ENCODE measurements at places on chromosomes 4 and X.
A peak's percentile ranks its signal among the peaks of the same experiment; 100 is the strongest.

DNA sequence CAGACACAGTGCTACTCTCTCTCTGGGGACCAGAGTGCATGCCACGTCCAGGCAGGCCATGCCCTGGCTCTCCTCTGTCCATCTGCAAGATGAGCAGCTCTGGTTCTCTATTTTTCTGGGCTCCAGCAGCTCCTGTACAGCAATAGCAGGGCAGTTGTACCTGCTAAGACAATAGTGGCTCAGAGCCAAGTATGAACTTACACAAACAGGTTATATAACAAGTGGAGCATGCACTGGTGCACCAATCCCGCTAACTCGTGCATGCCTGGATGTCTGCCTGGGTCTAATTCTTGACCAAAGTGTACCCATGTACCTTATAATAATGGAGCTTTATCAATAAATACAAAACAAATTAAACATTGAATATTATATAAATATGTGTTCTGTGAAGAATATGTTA, 392.3 kb downstream of the CENPC start:
- no peak for DNase-seq

- DNase-seq = no peak
These were observed 221.0 kb upstream of the GALNT7 start for GRCh38 chr4:172947594-172947993.

DNA sequence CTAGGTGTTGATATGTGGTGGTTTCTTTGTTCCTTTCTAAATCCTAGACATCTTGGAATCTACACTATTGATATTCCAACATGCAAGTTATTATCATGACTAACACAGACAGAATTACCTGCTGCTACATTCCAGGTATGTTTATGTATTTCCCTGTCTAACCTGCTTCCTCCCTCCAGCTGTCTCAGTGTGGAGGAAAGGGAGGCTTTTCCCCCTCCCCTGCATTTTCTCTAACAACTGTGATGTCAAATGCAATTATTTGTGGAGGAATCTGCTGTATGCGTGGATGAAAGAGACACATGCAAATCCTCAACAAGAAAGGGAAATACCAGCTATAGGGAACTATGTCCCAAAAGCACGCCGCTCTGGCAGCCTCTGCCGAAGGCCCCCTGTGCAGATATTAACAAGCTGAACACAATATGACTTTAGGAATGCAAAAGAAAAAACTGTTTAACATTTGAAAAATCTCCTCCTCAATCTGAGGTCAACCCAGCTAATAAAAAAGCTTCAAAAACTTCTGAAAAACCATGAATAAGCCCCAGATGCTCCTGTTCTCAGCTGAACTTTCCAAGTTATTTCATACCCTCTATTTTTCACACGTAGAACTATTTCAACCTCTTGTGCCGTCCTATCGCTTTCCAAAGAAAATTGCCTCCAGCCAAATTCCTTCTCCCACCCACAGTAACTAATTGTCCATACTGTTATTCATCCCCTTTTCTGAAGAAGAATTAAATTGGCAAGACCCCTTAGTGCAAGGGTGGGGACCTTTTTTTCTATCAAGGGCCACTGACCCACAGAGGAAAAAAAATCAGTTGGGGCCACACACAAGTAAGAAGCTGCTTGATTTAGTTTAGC, 225.1 kb upstream of the GPC4 start:
- no peak for DNase-seq

DNA sequence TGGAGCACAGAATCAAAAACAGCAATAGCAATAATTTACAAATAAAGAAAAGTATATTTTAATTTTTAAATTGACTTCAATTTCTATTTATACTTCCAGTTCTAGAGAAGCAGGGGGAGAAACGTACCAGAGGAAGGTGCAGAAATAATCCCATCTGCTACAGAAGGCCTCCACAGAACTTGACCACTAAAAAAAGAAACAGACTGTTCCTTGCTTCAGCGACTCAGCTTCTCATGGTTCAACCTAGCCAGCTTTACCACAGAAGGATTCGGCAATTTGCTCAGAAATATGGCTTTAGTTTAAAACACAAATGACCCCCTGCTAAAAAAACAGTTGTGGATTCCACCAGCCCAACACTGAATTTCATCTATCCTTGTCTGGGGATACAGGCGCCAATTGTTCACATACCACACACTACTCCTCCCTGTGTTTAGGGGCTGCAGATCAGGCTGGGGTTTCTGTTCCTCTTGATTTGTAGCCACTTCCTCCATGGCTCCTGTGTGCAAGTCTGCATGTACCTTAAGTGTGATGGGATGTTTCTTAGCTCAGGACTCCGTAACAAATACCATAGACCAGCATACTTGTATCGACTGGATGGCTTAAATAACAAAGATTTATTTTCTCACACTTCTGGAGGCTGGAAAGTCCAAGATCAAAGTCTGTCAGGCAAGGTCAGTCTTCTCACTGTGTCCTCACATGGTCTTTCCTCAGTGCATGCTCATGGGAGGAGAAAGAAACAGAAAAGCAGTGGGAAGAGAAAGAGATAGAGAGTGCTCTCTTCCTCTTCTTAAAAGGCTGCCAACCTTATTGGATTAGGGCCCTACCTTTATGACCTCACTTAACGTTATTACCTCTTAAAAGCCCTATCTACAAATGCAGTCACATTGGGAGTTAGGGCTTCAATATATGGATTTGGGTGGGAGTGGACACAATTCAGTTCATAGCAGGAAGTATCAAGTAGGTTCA, 79.1 kb downstream of the AMOT start:
- no peak for DNase-seq

GRCh38 chr4:5995901-5996623, 22.2 kb downstream of the C4orf50 start:
- DNase-seq = no peak

DNA sequence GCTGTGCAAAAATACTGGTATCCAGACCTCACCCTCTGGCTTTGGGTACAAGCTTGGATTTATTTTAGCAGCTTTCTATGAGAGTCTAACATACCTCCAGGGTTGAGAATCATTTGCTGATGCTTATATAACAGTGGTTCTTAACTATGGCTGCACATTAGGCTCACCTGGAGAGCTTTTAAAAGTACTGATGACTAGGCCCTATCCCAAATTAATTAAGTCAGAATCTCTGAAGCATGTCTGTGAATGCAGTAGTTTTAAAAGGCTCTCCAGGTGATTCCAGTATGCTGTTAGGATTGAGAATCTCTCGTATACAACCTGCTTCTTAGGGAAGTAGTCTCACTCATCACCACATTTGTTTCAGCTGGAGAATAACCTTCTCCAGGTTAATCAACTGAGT, 99.2 kb downstream of the PDHA2 start:
- DNase-seq = no peak

DNA sequence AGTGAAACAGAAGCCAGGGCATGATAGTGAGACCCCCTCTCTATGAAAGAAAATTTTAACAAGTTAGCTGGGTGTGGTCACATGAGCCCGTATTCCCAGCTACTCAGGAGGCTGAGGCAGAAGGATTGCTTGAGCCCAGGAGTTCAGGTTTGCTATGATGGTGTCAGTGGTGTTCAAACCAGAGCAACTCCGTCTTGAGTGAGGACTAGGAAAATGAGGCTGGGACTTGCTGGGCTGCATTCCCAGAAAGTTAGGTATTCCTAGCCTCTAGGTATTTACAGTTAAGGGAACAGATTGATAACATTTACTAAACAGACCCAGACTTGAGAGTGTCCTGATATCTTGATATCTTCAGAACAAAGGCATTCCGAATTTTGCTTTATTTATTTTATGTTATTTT, 37.0 kb upstream of the NOCT start:
- no peak for DNase-seq

GRCh38 chr4:51958199-51958968, 61.8 kb downstream of the LRRC66 start:
- no peak for DNase-seq

- no peak for DNase-seq
These were observed 2.4 kb upstream of the IRAK1 start for GRCh38 chrX:154022108-154022507.

- DNase-seq = no peak
These were observed 44.3 kb upstream of the DCLK2 start for GRCh38 chr4:150033901-150034300.

GRCh38 chr4:174222266-174222872, 61.1 kb downstream of the FBXO8 start:
- no peak for DNase-seq

GRCh38 chr4:73068491-73069337, 802 bp downstream of the COX18 start:
- DNase-seq = no peak

DNA sequence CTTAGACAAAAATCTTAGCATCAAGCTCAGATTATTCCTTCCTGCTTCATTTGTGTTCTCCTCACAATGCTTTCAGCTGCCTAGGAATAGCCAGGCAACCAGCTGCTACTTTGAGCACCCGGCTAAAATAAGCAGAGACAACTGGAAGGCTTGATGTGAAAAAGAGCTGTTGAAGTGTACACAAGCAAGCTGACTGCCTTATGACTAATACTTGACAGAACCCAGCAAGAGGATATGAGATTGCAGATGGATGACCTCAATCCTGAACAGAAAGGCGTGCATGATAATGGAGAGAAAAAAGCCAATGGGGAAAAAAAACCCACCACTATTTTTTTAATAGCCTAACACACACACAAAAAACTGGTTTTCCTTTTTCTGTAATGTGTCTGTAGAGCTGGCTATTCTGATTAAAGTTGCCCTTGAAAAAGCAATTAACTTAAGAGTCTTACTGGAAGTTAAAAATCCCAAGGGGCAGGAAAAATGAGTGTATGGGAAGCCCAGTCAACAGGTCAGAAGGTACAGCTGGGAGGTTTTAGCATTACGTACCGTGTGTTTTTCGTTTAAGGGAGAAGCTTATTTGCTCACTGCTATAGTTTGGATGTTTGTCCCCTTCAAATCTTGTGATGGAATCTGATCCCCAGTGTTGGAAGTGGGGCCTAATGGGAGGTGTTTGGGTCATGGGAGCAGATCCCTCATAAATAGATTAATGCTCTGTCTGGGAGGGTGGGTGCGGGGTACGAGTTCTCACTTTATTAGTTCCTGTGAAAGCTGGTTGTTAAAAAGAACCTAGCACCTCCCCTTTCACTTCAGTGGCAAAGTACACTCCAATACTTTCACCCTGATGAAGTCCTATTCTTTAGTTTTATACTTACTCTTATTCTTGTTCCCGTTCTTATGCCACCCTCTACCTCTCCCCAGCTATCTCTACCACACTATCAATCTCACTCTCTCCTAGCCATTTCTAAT, 37.1 kb upstream of the HERC6 start:
- DNase-seq = peak; percentile 70

- DNase-seq = no peak
These were observed 8.1 kb downstream of the SCARB2 start for GRCh38 chr4:76205476-76205875.

DNA sequence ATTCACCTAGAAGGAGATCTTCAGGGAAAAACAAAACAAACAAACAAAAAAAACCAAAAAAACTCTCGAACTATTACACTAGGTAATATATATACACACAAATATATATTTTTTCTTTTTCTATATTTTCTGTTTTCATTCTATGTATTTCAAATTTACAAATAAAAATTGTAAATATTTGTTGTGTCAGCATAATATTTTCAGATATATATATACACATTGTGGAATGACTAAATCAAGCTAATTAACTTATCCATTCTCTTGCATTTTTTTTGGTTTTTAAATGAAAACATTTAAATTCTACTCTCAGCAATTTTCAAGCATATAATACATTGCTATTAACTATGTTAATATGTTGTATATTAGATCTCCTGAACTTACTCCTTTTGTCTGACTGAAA, 762.0 kb upstream of the PCDH10 start:
- DNase-seq = no peak

DNA sequence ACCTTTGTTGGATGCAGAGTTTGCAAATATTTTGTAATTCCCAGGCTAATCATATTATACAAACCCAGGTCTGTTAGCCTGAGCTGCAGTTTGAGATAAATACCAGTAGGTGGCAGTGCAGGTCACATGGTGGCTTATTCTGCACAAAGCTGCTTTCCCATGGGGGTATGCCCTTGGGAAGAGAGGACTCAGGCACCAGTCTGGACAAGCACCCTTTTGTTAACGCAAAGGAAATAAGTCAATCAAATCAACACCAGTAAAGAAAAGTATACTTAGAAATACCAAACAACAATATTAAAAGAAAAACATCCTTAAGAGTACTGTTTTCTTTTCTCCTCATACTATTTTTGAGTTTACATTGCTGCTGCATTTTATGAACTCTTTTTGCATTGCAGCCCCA, 389.0 kb upstream of the ZFP42 start:
- DNase-seq = no peak

DNA sequence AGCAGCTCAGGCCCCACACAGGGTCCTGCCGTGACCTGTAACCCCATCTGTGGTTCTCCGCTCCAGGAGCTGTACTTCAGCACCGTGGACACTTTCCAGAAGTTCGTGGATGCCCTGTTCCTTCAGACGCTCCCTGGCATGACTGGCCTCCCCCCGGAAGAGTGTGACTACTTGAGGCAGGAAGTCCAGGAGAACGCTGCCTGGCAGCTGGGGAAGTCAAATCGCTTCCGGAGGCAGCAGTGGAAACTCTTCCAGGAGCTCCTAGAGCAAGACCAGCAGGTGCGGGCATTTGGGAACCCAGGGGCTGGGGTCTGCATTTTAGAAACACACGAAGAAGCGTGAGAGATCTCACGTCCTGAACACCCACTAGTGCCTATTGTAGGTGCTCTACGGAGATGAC, 72.5 kb downstream of the EVC start:
- no peak for DNase-seq

- DNase-seq = no peak
These were observed 239.4 kb upstream of the STK26 start for GRCh38 chrX:131783555-131784308.

DNA sequence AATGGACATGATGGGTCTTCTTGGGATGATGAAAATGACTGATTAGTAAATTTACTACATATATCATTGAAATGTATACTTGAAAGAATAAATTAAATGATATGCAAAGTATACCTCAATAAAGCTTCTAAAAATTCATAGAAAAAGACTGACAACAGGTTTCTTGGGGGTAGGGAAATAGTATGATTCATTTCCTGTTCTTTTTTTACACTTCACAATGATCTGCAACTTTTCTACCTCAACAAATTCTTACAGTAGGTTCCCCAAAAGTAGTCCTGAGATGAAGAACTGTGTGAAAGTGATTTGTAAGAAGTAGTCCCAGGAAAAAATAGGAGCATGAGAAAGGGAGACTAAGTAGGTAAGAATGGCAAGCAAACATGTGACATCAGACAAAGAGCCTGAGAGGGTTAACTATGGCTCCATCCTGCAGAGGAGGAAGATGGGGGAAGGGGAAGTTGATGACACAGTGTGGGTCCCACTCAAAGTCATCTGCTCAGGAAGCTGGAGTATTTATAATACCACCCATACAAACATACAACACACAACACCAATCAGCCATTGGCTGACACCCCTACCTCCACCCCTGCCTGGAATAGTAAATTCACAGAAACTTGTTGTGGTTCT, 73.9 kb downstream of the ARHGAP6 start:
- no peak for DNase-seq

GRCh38 chr4:55912249-55912648, 36.5 kb upstream of the CEP135 start:
- no peak for DNase-seq

GRCh38 chr4:142372530-142373260, 473.4 kb downstream of the INPP4B start:
- no peak for DNase-seq

Data from GM04503 (cell line).